ENCODE measurements at places on chromosomes 1 and 21. TPM values are rescaled to one million over a fixed set of nuclear protein-coding genes. Genes with fewer than 3 reads are reported as not detected.
A peak's percentile ranks its signal among the peaks of the same experiment; 100 is the strongest.

- DNase-seq: no peak
- H3K4me3 ChIP-seq: no peak overlapping the region
- H3K4me1 ChIP-seq: no peaks in the 10 kb centered on the region
- no peak overlapping the region for H3K27ac ChIP-seq
- H3K36me3 ChIP-seq: no peaks in the 10 kb centered on the region
Measured at GRCh38 chr1:62928885-62929284, 145.0 kb downstream of the ATG4C start.

- peaks cover 7% of the 10 kb centered on the region for H3K4me1 ChIP-seq
- H3K27ac ChIP-seq: no peak overlapping the region
- peaks cover 55% of the 10 kb centered on the region for H3K27me3 ChIP-seq
- H3K4me3 ChIP-seq: no peak overlapping the region
- no peak for DNase-seq
Measured at GRCh38 chr1:119011706-119012105, 23.6 kb upstream of the TBX15 start.

GRCh38 chr1:71882226-71882625 lies 400.1 kb downstream of the NEGR1 start:
- H3K27me3 ChIP-seq: no peaks in the 10 kb centered on the region
- DNase-seq: no peak
- H3K4me3 ChIP-seq: no peak overlapping the region
- no peaks in the 10 kb centered on the region for H3K36me3 ChIP-seq

DNA sequence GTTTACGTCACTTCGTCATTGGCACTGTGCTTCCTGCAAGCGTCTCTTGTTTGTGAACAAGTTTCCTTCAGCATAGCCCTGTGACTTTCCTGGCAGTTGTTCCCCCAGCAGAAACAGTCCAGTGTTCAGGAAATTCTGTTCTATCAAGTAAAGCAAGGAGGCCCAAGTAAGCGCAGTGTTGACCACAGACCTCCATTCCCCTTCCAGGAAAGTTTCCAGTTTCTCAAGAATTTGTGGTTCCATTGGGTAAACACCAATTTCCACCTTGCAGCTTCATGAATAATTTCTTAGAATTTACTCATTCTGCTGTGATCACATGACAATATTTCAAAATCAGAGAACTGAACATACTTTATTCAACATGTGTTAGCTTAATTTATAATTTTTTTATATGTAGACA lies 88.5 kb upstream of the ETV3 start:
- no peak overlapping the region for H3K27ac ChIP-seq
- H3K4me1 ChIP-seq: no peaks in the 10 kb centered on the region
- no peak overlapping the region for H3K4me3 ChIP-seq

- no peak overlapping the region for H3K4me3 ChIP-seq
- H3K36me3 ChIP-seq: peaks cover 25% of the 10 kb centered on the region
- no peaks in the 10 kb centered on the region for H3K27me3 ChIP-seq
- H3K27ac ChIP-seq: no peak overlapping the region
- no peak for DNase-seq
- peaks cover 5% of the 10 kb centered on the region for H3K4me1 ChIP-seq
Measured at GRCh38 chr1:25978403-25978802, 19.5 kb downstream of the PAFAH2 start.

GRCh38 chr1:51293898-51294515 lies 36.4 kb downstream of the TTC39A start:
- H3K36me3 ChIP-seq: no peaks in the 10 kb centered on the region
- H3K4me1 ChIP-seq: peaks cover 11% of the 10 kb centered on the region
- no peak for DNase-seq
- no peak overlapping the region for H3K27ac ChIP-seq

GRCh38 chr1:176938375-176938774 lies 226.1 kb downstream of the ASTN1 start:
- no peak overlapping the region for H3K4me3 ChIP-seq
- no peaks in the 10 kb centered on the region for H3K4me1 ChIP-seq
- DNase-seq: no peak
- no peaks in the 10 kb centered on the region for H3K27me3 ChIP-seq

DNA sequence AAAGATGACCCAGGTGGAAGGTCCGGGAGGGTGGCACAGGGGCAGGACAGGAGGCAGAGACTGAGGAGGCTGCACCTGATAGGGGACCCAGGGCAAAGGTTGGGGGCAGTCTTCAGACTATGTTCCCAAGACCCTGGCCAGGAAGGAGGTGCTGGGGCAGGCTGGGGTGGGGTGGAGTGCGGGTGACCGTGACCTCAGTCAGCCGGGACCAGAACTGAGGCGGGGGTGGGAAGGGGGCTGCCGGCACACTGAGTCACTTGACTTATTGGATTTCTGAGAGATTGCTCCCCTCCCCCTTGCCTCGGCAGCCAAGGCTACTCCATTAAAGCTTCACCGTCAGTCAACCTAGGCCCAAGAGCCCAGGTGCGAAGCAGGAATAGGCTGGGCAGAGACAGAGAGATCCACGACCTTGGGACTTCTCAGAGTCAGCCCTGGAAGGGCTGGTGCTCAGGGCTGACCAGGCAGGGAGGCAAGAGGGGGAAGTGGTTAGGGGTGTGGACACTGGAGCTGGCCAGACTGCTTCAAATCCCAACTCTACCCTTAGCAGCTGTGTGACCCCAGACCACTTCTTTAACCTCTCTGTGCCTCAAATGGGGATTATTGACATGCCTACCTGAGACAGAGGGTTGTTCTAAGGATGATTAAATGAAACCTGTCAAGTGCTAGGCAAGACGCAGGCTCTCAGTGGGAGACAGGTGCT lies 47.9 kb upstream of the LAPTM5 start:
- peaks cover 3% of the 10 kb centered on the region for H3K4me1 ChIP-seq
- no peak overlapping the region for H3K4me3 ChIP-seq
- H3K27ac ChIP-seq: no peak overlapping the region

- peaks cover 35% of the 10 kb centered on the region for H3K4me1 ChIP-seq
- no peak overlapping the region for H3K4me3 ChIP-seq
- no peak overlapping the region for H3K27ac ChIP-seq
- no peak for DNase-seq
Measured at GRCh38 chr1:58883888-58884482, 100.1 kb upstream of the JUN start.

- H3K4me1 ChIP-seq: peaks cover 29% of the 10 kb centered on the region
- H3K36me3 ChIP-seq: peaks cover 28% of the 10 kb centered on the region
- H3K4me3 ChIP-seq: peak overlapping the region; percentile 89
- H3K27me3 ChIP-seq: no peaks in the 10 kb centered on the region
Measured at GRCh38 chr1:109091078-109091838, 694 bp downstream of the TMEM167B start.

MCL1 gene
- 209 TPM for total RNA-seq

C1QB gene
- not detected for total RNA-seq

CADM3 gene
- total RNA-seq: not detected

GRCh38 chr21:31945141-31945540 lies 72.3 kb downstream of the HUNK start:
- peaks cover 2% of the 10 kb centered on the region for H3K36me3 ChIP-seq
- H3K27ac ChIP-seq: no peak overlapping the region

- H3K4me3 ChIP-seq: peak overlapping the region; percentile 27
- no peaks in the 10 kb centered on the region for H3K27me3 ChIP-seq
- DNase-seq: peak; percentile 45
- peak overlapping the region; percentile 30 for H3K27ac ChIP-seq
- H3K4me1 ChIP-seq: peaks cover 14% of the 10 kb centered on the region
- no peaks in the 10 kb centered on the region for H3K36me3 ChIP-seq
Measured at GRCh38 chr1:26677306-26678115, 18.3 kb upstream of the ARID1A start.

Measured in activated naive CD8-positive, alpha-beta T cell treated with anti-CD3 and anti-CD28 coated beads for 36 hours (primary cell).